ENCODE measurements at places on chromosomes 3 and 15.
A peak's percentile ranks its signal among the peaks of the same experiment; 100 is the strongest.

DNA sequence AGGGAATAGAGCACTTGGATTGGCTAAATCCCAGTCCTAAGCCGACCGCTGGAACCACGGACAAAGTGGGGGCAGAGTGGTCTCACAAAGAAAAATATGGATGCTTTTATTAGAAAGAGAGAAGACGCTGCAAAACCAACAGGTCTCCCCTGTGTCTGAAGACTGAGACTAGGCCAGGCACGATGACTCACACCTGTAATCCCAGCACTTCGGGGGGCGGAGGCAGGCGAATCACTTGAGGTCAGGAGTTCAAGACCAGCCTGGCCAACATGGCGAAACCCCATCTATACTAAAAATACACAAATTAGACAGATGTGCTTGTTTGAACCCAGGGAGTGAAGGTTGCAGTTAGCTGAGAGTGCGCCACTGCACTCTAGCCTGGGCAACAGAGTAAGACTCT is 61.8 kb downstream of the ZDHHC19 start:
- peak; percentile 4 for DNase-seq

DNA sequence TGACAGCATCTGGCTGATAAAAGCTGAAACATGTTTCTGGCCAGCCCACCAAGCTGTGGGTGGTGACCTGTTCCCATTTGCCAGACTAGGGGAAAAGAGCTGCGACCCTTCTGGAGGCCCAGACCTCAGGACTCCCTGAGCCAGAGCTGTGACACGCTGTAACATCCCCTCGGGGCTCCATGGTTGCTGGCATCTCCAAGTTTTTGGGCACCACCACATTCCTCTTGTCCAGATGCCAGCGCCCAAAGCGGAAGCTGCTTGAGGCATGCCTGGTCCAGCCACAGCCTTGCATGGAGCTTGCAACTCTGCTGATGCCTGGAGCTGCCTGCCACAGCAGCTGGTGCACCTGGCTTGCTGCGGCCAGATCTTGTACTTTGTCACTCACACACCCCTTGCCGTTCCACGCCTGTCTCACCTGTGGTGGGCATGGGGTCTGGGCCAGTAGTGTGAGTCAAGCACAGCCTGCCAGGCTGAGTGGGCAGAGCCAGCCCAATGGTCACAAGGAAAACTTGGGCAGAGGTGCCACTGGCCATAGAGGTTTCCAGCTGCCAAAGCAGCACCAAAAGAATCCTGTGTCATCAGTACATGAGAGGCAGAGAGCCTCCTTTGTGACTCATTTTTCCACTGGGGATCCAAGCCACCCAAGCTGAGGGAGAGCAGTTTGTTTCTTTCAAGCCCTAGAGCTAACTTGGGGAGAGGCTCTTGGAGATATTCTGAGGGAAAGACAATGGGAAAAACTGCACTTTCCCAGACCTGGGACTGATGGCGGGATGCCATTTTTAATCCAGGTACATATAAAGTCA is 45.7 kb upstream of the PTX3 start:
- DNase-seq, result no peak

DNA sequence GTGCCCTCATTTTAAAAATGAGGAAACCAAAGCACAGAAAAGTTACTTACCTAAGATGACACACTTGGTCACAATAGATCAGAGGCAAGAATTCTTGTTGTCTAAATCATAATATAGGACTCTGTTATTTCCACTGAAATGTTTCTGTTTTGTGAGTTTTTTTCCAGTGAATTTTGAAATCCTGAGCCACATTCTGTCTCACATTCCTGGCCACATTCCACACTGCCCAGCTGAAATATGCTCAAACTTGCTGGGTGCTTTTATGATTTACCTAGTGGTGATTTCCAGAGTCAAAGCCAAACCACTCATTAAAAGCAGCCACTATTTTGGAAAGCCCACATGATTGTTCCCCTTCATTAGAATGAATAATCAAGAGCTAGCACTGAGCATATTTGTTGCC is 82.3 kb upstream of the NPHP3 start:
- no peak for DNase-seq

DNA sequence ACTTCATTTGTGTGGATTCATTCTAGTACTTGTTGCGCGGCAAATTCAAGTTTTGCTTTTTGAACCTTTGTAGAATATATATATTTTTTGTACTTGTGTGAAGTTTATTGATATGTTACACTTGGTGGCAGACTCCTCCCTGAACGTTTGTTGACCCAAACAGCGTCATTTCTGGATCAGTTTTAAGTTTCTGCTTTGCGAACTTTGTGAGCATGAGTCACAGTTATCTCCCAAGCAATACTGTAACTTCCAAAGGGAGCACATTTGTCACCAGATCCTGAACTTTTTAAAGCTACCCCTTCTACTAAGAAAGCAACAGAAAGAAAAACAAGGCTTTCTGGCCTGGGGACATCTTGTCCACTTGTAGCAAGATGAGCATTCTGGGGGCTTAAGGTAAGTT is 74.8 kb upstream of the CACNA2D3 start:
- DNase-seq, result no peak

- no peak for DNase-seq
Measured at GRCh38 chr15:72173864-72174550, 23.6 kb downstream of the GRAMD2A start.

DNA sequence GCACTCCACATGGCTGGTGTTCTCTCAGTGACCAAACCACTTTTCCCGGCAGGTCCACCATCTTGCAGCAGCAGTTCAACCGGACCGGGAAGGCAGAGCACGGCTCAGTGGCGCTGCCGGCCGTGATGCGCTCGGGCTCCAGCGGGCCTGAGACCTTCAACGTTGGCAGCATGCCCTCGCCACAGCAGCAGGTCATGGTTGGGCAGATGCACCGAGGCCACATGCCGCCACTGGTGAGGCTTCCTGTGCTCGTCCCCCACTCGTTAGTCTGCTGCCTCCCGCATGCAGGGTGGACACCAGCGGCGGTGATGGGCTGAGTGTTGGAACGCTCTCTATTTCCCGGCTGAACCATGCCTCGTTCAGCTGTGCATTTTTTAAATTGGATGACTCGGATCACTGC is 344.9 kb upstream of the TPM1 start:
- DNase-seq, result no peak

GRCh38 chr3:177642042-177642803 is 444.9 kb upstream of the TBL1XR1 start:
- DNase-seq, result peak; percentile 77

- no peak for DNase-seq
Measured at GRCh38 chr3:132661101-132661500, 972 bp downstream of the UBA5 start.

DNA sequence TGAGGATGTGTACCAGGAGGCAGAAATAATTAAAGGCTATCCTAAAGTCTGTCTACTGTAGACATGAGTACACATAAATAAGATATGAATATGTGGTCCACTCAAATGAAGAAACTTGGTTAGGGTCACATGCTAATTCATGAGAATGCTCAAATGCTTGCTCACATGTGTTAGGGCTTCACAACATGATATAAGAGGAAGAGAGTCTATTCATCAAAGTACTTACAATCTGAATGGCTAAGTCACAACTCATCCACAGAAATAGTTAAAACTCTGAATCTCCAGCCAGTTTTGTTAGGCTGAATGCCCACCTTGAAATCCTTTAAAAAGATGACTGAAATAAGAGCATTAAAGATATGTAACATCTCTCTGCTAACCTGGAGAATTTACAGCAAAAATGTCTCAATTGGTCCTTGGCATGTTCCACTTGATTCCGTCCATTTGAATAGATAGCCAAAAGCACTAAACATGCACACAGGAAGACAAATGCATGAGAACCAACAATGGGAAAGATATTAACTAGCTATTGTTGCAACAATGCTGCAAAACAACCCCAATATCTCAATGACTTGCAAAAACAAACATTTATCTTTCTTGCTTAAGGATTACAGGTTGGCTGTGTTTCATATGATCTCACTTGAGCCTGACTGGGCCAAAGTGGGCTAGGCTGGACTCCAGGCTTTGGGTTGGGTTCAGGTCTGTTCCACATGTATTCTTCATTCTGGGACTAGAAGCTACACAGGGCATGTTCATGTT is 10.6 kb upstream of the TBC1D5 start:
- no peak for DNase-seq

GRCh38 chr3:176439729-176440128 is 757.6 kb downstream of the TBL1XR1 start:
- no peak for DNase-seq

DNA sequence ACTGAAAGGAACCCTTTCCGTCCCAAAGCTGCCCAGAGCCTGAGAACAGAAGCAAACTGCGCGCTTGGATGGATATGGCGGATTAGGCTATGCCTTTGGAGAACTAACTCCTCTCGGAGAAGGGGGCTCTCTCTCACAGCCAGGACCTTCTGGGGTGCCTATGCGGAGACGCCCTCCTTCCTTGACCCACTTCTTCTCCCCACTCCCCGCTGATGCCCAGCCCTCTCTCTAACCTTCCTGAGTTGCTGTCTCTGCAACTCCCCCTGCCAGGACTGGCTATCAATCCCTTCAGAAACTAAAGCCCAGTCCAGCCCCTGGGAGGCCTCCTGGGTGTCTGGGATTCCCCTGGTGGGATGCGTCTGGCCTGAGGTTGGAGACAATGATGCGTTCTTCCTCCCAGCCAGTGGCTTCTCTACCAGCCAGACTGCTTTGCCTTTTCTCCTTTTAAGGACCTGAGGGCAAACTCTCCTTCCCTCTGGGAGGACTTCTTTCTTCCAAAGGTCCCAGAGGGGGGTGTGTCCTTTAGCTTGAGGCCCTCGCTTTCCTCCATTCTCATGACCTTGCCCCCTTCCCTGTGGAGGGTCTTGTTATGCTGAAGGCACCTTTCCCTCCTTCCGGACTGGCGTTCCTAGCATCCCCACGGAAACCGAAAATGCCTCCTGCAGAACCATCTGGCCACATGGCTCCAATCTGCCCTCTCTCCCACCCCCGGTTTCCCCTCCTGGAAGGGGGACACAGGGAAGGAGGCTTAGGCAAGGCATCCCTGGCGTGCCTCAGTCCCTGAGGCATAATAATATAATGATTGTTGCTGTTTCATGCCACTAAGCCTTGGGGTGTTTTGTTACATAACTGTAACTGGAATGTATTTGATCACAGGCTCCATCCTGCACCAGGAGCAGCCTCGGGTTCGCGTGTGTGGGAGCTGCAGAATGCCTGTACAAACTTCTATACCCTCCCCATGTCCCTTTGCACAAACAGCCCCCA is 63.4 kb upstream of the C15orf39 start:
- DNase-seq, result no peak

DNA sequence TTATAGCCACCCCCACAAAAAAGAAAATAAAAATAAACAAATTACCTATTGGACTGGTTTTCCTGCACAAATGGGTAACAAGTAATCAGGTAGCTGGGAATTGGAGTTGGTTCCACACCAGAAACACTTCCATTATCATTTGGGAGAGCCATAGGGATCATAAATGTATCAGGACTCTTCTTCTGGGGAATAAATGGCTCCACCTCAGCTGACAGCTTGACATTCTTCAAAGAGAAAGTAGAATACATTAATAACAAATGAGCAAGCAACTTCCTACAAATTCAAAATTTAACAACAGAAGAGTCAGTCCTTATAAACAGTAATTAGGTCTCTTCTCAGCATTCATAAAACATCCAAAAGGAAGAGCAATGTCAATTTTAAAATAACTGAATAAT is 8.7 kb downstream of the SECISBP2L start:
- no peak for DNase-seq

DNA sequence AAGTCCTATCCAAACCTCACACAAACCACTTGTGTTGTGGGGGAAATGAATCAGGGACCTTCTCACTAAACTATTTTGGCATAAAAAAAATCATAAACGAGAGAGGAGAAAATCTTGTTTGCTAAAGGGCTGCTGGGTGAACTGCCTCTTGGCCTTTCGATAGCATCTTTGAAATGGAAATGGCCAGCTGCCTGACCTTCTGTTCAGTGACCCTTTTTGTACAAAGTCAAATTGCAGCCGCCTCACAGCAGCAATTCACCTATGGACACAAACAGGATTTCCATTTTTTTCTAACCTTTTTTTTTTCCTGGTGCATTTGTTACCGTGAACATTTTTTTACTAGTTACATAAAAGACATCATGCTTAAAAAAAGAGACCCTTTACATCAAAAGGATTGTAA is 89.0 kb upstream of the ONECUT1 start:
- DNase-seq, result no peak

GRCh38 chr3:82423268-82424030 is 662.0 kb upstream of the GBE1 start:
- DNase-seq, result no peak

- no peak for DNase-seq
Measured at GRCh38 chr3:149600634-149601033, 57.2 kb downstream of the WWTR1 start.

DNA sequence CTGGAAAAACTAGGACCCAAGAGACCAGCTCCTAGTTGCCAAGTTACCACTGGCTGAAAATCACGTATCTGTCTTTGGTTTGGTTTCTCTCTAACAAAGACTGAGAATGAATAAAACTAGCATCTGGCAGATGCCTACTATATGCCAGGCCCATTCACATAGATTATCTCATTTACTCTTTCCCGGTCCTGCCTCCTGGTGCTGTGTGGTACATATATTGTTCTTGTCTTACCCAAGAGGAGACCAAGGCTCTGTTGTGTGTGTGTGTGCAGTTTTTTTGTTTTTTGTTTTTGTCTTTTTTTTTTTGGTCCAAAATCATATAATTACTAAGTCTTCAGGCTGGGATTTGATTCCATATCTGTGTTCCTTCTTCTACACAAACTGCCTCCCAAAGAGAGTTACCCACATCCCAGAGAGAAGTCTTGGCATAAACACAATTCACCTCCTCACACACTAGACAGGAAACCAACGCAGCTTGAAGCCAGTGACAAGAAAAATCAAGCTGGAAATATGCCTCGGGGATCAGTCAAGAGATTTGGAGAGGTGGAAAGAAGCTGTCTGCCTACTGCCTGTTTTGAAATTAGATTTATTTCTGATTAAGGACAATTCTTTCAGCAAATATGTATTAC is 891 bp downstream of the AHSG start:
- no peak for DNase-seq

GRCh38 chr3:50246517-50246954 is 10.5 kb downstream of the GNAI2 start:
- DNase-seq, result no peak

- DNase-seq, result no peak
Measured at GRCh38 chr3:138441256-138441655, 6.8 kb downstream of the ESYT3 start.

DNA sequence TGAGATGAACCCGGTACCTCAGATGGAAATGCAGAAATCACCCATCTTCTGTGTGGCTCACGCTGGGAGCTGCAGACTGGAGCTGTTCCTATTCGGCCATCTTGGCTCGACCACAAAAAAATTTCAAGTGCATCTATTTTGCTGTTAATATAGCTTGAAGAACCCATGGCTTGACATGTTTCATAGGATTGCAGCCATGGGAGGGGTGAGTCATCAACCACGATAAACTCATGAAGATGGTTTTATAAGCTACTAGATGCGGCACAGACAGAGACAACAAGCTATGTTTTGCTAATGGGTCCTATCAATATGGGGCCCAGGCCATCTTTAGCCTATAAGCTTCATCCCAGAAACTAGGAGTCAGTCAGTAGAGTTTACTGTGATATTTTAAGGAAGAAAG is 100.4 kb upstream of the PHLDB2 start:
- DNase-seq, result no peak

- DNase-seq, result no peak
Measured at GRCh38 chr3:24550588-24550987, 55.9 kb upstream of the THRB start.

GRCh38 chr3:71045917-71046282 is 537.6 kb downstream of the FOXP1 start:
- DNase-seq, result no peak

GRCh38 chr15:44029003-44029402 is 166.1 kb downstream of the FRMD5 start:
- no peak for DNase-seq

GRCh38 chr15:77505556-77505955 is 84.9 kb downstream of the HMG20A start:
- DNase-seq, result no peak
